ENCODE measurements at places on chromosomes 7 and 10.

DNA sequence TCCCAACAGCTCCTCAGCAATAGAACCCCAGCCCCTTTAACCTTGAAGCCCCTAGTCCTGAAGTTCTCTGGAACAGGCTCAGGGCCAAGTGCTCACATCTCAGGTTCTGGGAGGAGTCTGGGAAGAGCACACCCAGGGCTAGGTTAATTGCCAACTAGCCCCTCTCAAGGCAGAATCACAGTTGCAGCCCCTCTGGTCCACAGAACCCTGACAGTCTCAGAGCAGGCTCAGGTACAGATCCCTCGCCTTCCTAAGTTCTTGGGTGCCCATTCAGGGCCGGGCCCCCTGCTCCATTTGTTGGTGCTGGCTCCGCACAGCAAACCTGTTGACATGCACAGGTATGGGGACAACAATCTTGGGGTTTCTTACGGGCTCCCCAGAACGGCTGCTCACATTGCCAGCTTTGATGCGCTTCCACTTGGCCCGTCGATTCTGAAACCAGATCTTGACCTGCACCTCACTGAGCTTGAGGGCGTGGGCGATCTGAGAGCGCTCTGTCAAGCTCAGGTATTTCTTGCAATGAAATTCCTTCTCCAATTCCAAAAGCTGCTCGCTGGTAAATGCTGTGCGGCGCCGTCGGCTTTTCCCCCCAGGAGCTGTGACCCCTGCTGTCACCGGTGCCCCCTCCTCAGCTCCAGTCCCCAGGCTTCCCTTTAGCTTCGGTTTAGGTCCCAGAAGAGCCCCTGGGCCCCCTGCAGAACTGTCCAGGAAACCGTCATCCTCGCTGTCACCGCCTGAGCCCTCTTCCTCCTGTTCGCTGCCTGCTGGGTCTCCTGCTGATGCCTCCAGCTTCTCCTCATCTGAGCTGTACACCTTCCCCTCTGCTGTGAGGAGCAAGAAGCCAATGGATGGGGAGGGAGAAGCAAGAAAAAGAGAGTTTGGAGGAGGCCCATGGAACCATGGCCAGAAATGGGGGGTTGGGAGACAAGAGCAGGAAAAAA, 18.9 kb downstream of the GBX1 start:
- no peak for DNase-seq

DNA sequence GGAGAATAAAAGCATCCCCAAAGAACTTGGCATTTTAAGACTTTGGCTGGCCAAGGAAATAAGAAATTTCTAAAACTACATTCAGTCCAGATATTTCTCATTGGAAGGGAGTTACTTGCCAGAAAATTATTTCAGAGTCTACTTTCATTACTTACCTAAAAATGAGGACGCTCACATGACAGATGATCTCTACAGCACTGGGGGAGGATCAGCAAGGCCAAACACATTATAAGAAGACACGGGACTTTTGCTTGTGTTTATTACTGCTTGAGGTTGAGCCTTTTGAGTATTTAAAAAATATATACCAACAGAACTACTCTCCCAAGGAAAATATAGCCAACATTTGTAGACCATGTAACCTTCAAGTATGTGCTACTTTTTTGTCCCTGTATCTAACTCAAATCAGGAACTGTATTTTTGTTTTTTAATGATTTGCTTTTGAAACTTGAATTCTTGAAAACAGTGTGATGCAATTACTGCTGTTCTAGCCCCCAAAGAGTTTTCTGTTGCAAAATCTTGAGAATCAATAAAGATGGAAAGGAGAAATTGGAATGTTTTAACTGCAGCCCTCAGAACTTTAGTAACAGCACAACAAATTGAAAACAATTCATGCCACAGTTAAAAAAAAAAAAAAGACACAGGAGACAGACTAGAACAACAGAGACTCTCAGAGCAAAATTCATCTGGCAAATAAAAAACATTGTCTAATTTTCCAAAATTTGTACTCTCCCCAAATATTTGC, 128.1 kb downstream of the ZNF438 start:
- no peak for DNase-seq

GRCh38 chr10:42781893-42782445, 626 bp upstream of the BMS1 start:
- no peak for DNase-seq

DNA sequence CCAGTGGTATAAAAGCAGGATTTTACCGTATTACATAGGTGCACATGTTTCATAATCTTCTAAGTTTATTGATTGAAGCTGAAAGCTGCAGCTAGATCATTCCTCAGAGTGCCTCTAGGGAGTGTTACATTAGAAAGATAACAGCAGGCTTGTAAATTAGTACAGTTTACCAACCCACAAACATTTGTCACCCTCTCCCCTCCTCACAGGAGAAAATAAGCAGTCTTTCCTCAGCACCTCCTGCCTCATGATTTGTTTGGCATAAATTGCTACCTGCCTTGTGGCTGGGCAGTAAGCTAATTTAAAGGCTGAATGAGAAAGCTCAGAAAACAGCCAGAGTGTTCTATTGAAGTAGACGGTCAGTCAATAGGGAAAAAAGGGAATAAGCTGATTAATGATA, 74.2 kb downstream of the NXPH1 start:
- DNase-seq: no peak

DNA sequence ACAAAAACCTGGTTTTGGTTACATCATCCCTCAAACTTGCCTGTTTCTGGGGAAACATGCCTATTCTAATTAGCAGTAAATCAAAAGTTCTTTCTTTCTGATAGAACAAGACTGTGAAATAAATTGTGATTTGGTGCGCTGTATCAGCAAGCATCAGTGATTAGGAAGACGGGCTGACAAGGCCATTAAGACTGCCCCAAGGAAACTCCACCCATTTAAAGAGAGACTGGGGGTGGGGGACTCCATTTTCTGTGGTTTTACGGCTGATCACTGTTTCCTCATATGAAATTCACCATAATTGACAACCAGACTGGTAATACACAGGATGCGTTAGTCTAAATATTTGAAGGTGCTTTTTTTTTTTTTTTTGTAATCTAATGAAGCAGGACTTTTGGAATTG, 68.7 kb downstream of the MBL2 start:
- no peak for DNase-seq

GRCh38 chr7:39465055-39465929, 100.9 kb upstream of the YAE1 start:
- DNase-seq: no peak
